ENCODE measurements at places on chromosomes 1 and 21. TPM values are rescaled to one million over a fixed set of nuclear protein-coding genes. Genes with fewer than 3 reads are reported as not detected.

Gene GSTM5
- 6.2 TPM for total RNA-seq

Gene DRAXIN
- 36.7 TPM for total RNA-seq

Gene ATP6V1G3
- not detected for total RNA-seq

Gene TRIM67
- total RNA-seq = 29.3 TPM

Gene KCND3
- total RNA-seq = 40.8 TPM

Gene LYPD8
- total RNA-seq = not detected
